ENCODE measurements at places on chromosomes 3 and 15.

DNA sequence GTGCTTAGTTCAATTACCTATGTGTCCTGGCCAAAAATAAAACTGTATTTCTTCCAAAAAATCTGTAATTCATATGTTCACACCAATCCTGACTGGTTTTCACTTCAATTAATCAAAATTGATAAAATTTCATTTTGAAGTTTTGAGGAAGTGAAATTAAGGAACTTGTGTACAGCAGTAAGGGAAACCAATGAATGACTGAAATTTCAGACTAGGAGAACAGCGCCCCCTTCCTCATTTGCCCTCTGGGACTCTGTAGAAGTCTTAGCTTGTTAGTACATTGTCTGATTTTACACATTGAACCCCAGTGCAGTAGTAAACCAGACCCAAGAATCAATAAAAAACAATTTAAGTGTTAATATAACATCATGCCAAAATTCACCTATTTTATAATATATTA, 495.3 kb upstream of the AGTR1 start:
- no peak for DNase-seq

GRCh38 chr3:14278799-14279625, 100.4 kb downstream of the LSM3 start:
- DNase-seq, result no peak

GRCh38 chr3:187263270-187263669, 28.3 kb downstream of the MASP1 start:
- no peak for DNase-seq

GRCh38 chr3:35705904-35706303, 66.6 kb downstream of the ARPP21 start:
- no peak for DNase-seq

GRCh38 chr3:113275583-113275928, 64.2 kb downstream of the BOC start:
- no peak for DNase-seq

GRCh38 chr3:122560680-122561079, 3.4 kb downstream of the PARP9 start:
- peak; percentile 17 for DNase-seq

DNA sequence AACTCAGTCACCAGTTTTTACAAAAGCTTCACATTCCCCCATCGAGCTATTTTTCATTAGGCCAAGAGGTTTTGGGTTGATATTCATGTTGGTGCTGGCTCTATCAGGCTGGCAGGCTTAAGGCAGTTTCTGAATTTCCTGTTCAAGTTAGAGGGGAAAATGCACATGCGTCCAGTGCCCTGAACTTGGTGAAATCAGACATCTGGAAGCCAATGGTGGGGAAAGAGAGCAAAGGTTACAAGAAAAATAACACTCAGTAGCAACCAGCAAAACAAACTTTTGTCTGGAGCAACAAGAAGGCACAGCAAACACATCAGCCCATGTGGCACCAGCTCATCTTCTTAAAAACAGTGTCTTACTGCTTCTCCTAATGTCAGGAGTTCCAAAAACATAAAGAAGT, 155.6 kb upstream of the TSC22D2 start:
- no peak for DNase-seq

- DNase-seq, result no peak
Observed at GRCh38 chr3:47008234-47008796, 28.8 kb downstream of the NBEAL2 start.

- no peak for DNase-seq
Observed at GRCh38 chr3:160811237-160811548, 55.2 kb downstream of the PPM1L start.

- DNase-seq, result no peak
Observed at GRCh38 chr3:159824333-159824732, 164.3 kb upstream of the IL12A start.

GRCh38 chr3:137845666-137846065, 81.6 kb downstream of the SOX14 start:
- no peak for DNase-seq

GRCh38 chr15:72784456-72784876, 908 bp upstream of the ADPGK start:
- no peak for DNase-seq

DNA sequence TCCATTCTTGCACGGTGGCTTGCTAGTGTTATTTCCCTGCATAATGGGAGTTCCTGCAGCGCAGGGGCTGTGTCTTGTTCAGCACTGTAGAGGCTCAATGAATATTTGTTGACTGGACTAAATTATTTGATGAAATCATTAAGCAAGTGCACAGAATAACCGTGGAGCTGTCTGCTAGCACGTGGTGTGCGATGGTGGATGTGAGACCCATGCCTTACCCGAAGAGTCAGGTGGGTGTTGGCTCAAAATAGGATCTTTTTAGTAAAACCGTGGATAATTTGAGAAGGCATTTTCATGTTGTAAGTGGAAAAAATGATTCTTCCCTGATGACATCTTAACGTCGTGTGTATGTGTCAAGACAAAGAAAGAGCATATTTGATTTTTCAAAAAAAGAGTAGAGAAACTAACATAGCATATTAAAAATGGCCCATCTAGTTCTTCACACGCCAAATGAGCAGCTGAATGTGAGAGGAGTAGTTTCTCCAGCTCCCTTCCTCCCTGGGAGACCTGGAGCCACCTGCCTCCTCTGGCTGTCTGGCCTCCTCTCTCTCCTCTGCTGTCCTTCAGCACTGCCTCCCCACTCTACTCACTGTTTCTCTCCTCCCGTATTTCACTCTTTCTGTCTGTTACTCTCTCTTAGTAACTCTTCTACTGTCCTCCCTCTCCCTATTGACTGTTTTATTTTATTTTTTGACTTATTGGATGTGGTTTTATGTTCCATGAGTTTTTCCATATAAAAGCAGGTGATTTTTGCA, 6.3 kb downstream of the FAM81A start:
- no peak for DNase-seq

DNA sequence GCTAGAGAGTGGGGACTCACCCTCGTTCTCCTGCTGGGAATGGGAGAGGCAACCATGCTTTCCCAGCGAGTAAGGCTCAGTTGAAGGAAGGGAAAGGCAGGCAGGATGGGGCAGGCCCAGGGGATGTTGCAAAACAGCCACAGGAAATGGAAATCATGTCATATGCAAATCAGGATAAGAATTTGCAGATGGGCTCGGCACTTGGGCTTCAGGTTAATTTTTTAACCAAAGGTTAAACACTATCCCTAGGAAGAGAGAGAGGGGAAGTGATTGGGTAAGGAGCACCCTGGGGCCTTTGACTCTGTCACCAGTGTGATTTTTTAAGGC, 14.6 kb upstream of the PLA2G4E start:
- no peak for DNase-seq

- DNase-seq, result no peak
Observed at GRCh38 chr3:167885277-167885676, 149.8 kb downstream of the SERPINI1 start.

GRCh38 chr3:25674670-25675069, 10.0 kb upstream of the TOP2B start:
- DNase-seq, result no peak

DNA sequence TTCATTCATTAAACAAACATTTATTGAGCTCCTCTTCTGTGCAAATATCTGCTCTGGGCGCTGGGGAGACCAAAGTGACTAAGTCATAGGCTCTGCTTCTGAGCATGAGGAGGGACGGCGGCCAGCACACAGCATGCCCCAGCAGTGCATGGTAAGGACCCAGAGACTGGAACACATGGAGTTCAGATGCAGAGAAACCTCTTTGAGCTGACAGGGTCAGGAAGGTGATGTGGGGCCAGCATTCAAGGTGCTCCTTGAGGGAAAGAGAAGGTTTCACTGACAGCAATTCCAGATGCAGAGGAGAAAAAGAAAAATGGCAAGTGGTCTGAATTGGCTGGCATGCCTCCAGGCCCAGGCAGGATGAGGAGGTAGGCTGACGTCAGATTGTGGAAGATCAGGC, 234.5 kb downstream of the UACA start:
- no peak for DNase-seq

DNA sequence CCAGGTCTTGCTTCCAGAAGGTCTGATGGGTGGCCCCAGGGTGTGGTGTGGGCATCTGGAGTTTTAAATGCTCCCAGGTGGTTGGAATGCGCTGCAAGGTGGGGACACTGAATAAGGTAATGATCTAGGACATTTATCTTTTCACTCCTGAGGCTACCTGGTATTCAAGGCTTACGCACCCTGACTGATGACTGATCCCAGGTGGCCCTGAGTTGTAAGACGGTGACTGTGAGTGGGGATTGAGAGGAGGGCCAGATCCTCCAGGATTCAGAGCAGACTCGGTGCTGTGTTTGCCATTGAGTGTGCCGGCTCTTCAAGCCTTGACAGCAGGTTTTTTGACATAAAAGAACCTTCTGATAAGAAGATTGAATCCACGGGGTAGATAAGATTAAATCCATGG, 40.3 kb downstream of the SLC6A20 start:
- no peak for DNase-seq

- DNase-seq, result no peak
Observed at GRCh38 chr3:61331929-61332552, 80.8 kb upstream of the FHIT start.

DNA sequence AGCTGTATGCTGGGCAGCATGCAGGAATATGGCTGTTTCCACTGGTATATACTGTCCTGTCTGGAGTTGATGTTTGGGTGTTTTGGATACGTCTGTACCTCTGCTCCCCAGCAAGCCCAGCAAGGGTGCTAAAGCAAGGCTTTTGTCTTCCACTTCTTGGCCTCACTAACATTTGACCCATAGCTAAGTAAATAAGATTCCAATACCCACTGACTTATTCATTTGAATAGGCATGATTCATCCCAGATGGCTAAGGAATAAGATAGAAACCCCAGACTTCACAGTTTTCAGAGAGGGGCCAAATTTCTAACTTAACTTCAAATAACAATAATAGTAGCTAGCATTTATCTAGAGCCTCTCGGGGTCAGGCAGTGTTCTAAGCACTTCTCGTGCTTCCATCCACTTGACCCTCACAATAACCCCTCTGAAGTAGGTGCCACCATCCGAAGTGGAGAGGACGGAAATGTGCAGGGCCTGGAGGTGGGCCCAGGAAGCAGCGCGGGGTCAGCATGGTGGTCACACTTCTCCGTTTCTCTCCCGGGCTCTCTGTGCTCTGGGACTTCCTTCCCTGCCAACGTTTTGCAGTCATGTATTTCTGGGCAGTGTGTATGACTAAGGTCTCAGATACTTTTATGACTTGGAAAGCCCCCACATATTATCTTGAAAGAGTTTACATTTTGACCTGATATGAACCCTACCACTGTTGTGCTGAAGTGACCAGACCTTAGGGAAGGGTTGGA, 39.3 kb downstream of the LRRK1 start:
- no peak for DNase-seq

DNA sequence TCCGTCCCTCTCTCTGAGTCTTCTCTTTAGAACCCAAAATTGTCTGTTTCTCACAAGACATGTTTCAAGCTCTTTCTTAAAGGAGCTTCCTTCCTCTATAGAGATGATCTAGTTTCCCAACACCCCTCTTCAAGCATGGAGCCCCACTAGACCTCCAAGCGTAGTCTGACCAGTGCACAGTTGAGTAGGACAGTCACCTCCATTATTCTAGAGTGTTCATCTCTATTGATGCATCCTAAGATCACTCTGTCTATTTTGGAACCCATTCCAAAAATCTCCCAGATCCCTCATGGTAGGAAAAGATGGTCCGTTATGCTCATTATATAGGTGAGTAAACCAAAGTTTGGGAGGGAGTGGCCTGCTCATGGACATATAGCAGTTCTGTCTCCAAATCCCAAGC, 4.1 kb upstream of the CAV3 start:
- no peak for DNase-seq

DNA sequence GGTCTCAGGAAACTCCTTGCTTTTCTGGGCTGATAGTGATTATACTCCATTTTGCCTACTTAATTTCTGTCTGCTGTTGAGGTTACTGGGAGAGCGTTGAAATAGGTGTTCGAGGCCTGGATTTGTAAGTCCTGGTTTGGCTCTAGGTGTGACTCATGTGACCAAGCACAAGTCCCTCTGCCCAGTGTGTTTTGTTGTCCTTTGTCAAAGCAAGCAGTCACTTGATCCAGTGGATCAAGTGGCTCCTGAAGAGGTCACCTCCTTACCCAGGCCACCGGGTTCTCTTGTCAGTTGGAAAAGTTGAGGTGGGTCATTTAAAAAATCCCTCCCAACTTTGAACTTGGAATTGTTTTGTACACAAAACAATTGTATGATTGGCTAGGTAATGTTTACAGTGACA, 70.0 kb downstream of the LPP start:
- no peak for DNase-seq

- no peak for DNase-seq
Observed at GRCh38 chr3:83457551-83457950, 1501.2 kb upstream of the CADM2 start.

GRCh38 chr3:141411251-141411771, 43.0 kb downstream of the ZBTB38 start:
- no peak for DNase-seq

DNA sequence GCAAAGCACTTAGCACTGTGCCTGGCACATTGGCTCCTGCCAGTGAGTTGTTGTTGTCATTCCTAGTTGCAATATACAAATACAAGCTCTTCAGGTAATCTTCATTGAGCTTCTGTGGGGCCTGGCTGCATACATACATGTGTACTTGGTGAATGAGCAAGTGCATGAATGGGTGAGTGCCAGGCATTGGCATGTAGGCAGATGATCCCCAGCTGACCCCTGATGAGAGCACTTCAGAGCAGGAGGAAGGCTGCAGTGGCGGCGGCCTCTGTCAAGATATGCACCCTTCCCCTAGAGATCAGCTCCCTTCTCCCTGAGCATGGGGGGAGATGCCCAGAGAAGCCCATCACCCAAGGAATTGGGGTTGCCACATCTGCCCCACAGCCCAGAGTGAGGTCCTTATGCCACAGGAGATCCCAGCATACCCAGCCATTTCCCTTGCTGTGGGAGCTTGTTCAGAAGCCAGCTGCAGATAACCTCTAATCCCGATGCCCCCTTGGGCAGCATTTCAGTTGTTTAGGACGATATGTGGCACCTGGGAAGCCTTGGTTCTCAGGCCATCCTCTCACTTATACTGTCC, 8.8 kb downstream of the CACNA2D3 start:
- DNase-seq, result no peak

- DNase-seq, result no peak
Observed at GRCh38 chr3:15449489-15450224, 22.3 kb downstream of the EAF1 start.

DNA sequence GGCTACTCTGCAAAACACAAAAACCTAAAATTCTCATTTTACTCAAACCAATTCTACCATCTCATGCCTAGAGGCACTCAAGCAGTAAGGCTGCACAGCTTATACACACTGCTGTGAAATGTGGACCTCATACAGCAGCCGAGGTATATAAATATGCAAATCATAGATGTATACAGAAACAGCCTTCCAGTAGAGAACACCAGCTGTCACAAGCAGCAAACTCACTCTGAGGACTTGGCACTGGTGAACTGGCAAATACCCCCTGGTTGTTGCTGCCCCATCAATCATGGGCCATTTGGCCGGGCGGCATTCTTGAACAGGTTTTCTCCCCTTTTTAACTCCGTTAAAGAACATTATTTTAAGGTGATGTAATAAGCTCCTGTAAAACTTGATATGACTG, 378.0 kb downstream of the LSAMP start:
- peak; percentile 63 for DNase-seq

- peak; percentile 2 for DNase-seq
Observed at GRCh38 chr3:52225452-52226228, at the start of gene TLR9. Gene TLR9 (minus strand): TSS chr3:52225645. CDS start chr3:52225529, 116 bp downstream.
